ENCODE measurements at places on chromosomes 12 and 14. TPM values are rescaled to one million over a fixed set of nuclear protein-coding genes. Genes with fewer than 3 reads are reported as not detected.

- no peaks in the 10 kb centered on the region for H3K27me3 ChIP-seq
- H3K4me3 ChIP-seq = no peak overlapping the region
- no peak overlapping the region for H3K27ac ChIP-seq
- H3K4me1 ChIP-seq = no peaks in the 10 kb centered on the region
- no peaks in the 10 kb centered on the region for H3K36me3 ChIP-seq
These were observed 24.4 kb downstream of the GLRX5 start for GRCh38 chr14:95559203-95559602.

DNA sequence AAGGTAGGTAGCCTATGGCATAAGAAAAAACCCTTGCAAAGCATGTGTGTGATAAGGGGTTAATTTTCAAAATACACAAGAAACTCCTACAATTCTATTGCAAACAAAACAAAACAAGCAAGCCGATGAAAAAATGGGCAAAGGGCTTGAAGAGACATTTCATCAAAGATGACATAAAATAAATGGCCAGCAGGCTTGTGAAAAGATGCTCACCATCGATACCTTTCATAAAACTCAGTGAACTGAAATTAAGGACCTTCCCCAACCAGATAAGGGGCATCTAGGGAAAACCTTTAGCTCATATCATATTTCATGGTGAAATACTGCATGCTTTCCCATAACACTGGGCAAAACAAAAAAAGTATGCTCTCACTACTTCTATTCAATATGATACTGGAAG, 131.2 kb downstream of the PPM1H start:
- no peak overlapping the region for H3K4me3 ChIP-seq
- H3K27me3 ChIP-seq = no peaks in the 10 kb centered on the region
- no peak for DNase-seq
- no peak overlapping the region for H3K27ac ChIP-seq

GRCh38 chr12:10197879-10198278, 14.8 kb upstream of the GABARAPL1 start:
- no peak overlapping the region for H3K4me3 ChIP-seq
- H3K27ac ChIP-seq = no peak overlapping the region
- H3K27me3 ChIP-seq = no peaks in the 10 kb centered on the region

DNA sequence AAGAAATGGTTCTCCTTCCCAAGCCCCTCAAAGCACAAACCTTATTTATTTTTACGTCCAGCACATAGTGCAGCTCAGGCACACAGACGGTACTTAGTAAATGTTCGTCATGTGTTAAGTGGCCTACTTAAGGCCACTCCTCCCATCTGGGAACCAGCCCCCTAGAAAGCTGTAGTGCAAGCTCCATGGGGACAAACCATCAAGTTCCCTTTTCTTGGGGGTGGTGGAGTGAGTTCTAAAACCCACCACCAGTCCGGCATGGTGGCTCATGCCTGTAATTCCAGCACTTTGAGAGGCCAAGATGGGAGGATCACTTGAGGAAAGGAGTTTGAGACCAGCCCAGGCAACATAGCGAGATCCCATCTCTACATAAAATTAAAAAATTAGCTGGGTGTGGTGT, 49.4 kb downstream of the PITPNM2 start:
- H3K27ac ChIP-seq = peak overlapping the region; percentile 7
- H3K4me3 ChIP-seq = no peak overlapping the region
- no peaks in the 10 kb centered on the region for H3K36me3 ChIP-seq
- no peaks in the 10 kb centered on the region for H3K27me3 ChIP-seq

DNA sequence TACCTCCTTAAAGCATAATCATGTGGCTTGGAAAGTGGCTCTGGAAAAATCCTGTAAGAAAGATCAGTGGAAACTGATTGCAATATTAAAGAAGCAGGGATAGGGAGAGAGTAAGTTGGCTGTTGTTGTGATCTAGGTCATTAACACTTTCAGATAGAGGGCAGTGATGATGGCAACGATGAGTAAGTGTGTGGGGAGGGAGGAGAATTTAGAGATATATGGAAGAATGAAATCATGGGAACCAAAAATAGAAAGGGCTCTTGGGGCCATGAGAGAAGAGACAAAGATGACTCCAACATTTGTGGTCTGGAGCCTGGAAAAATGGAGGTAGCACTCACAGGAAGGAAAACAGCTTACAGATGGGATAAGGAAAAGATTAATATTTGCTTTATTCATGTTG, 23.3 kb downstream of the SNRPF start:
- H3K27ac ChIP-seq = no peak overlapping the region
- H3K4me3 ChIP-seq = no peak overlapping the region
- no peaks in the 10 kb centered on the region for H3K27me3 ChIP-seq
- DNase-seq = no peak

The FGF6 gene
- polyA plus RNA-seq = not detected

GRCh38 chr14:87468531-87468930, 524.5 kb downstream of the GALC start:
- H3K4me1 ChIP-seq = no peaks in the 10 kb centered on the region
- no peak for DNase-seq
- H3K27ac ChIP-seq = no peak overlapping the region
- no peaks in the 10 kb centered on the region for H3K36me3 ChIP-seq

The MYH7 gene
- polyA plus RNA-seq = 727 TPM

DNA sequence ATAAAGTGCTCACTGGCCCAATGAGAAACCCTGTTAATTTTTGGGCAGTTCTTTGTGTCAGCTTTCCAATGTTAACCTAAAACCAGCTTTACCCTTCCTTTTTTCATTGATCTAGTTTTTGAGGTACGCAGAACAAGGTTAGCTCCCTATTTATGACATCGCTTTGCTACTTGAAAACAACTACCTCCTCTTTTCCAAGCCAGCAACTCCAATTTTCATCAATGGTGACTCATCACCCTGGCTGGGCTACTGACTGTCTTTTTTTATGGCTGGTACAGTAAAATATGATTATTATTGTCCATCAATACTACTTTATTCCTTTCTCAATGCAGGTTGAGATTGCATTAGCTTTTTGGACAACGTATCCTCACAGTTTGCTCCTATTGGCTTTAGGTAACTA, 22.5 kb upstream of the AKAP6 start:
- no peak overlapping the region for H3K27ac ChIP-seq
- H3K4me1 ChIP-seq = no peaks in the 10 kb centered on the region
- H3K4me3 ChIP-seq = no peak overlapping the region
- DNase-seq = no peak

The STRN3 gene
- polyA plus RNA-seq = 21.3 TPM

- no peaks in the 10 kb centered on the region for H3K4me1 ChIP-seq
- H3K27ac ChIP-seq = no peak overlapping the region
- no peaks in the 10 kb centered on the region for H3K36me3 ChIP-seq
- H3K27me3 ChIP-seq = no peaks in the 10 kb centered on the region
These were observed 9.3 kb upstream of the SSTR1 start for GRCh38 chr14:38198425-38198824.

The SSTR1 gene
- polyA plus RNA-seq = 0.44 TPM

GRCh38 chr14:101008196-101008595, 104.7 kb upstream of the RTL1 start:
- H3K27ac ChIP-seq = no peak overlapping the region
- no peaks in the 10 kb centered on the region for H3K27me3 ChIP-seq
- no peak overlapping the region for H3K4me3 ChIP-seq
- H3K36me3 ChIP-seq = no peaks in the 10 kb centered on the region

Measured in heart left ventricle (tissue), 16 donors.